ENCODE measurements at places on chromosomes 13 and 19.

- no peak overlapping the region for H3K27ac ChIP-seq
- no peaks in the 10 kb centered on the region for H3K36me3 ChIP-seq
- peaks cover 20% of the 10 kb centered on the region for H3K4me1 ChIP-seq
- DNase-seq = no peak
- H3K27me3 ChIP-seq = no peaks in the 10 kb centered on the region
Observed at GRCh38 chr13:50238922-50239321, 223.7 kb downstream of the KCNRG start.

DNA sequence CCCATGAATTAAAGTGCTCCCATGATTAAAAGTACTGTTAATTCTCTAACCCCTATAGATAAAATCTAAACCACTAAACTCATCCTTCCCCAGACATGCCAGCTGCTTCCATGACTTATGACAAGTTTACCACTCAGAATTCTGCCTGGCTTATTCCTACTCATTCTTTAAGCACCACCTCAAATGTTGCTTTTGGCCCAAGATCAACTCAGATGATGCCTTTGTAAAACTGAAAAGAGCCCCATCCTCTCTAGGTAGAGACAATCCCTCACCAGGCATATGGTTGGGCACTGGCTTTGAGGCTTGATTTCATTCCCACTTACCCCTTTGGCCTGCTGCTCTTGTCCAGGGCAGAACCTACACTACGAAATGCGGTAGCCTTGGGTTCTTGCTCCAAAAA is 250.0 kb downstream of the DNAJC15 start:
- no peak overlapping the region for H3K4me3 ChIP-seq
- H3K36me3 ChIP-seq = no peaks in the 10 kb centered on the region
- H3K27ac ChIP-seq = no peak overlapping the region
- H3K4me1 ChIP-seq = peaks cover 48% of the 10 kb centered on the region

GRCh38 chr19:57321751-57322150 is 1.5 kb downstream of the ZNF543 start:
- peaks cover 27% of the 10 kb centered on the region for H3K4me1 ChIP-seq
- no peak for DNase-seq
- peaks cover 25% of the 10 kb centered on the region for H3K36me3 ChIP-seq
- H3K27me3 ChIP-seq = peaks cover 11% of the 10 kb centered on the region
- peak overlapping the region; percentile 95 for H3K4me3 ChIP-seq

DNA sequence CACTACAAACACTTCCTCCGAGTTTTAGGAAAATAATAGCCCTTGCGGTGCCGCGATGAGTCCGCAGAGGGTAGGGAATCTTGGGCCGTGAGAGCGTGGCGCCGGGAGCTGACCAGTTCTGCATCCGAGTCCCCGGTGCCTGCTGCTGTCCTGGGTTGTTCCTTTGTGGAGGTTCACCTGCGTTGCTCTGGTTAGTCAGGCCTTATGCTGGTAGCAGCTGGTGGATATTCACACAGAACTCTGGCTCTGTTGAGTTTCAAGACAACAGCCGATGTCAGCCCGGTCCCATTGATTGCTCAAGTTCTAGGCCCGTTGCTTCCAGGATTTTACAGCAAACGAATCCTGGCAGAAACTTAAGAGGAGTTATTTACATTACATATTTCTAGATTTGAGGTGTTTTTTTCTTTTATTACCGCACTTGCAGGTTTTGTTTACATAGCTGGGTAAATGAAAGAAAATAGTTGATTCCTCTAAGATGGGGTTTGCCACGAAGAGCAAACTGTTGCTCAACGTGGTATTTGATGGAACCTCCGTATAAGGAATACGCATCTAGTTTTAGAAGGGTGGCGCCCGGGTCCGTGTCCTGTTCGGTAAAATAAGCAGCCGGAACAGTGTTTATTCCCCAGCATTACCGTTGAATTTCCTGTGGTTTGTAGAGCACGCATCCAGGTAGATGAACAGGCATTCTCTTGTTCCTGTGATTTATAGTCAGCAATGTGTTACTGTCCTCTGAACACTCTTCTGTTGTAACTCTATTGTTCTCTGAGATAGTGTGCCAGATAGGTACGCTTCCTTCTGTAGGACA is 1.3 kb downstream of the CLDN10 start:
- peaks cover 79% of the 10 kb centered on the region for H3K27me3 ChIP-seq
- H3K36me3 ChIP-seq = no peaks in the 10 kb centered on the region
- H3K27ac ChIP-seq = no peak overlapping the region
- peaks cover 6% of the 10 kb centered on the region for H3K4me1 ChIP-seq
- H3K4me3 ChIP-seq = peak overlapping the region; percentile 45

GRCh38 chr19:41554907-41555306 is 21.1 kb upstream of the CEACAM21 start:
- H3K27ac ChIP-seq = no peak overlapping the region
- H3K27me3 ChIP-seq = peaks cover 49% of the 10 kb centered on the region
- no peaks in the 10 kb centered on the region for H3K4me1 ChIP-seq
- DNase-seq = no peak

- DNase-seq = no peak
- no peaks in the 10 kb centered on the region for H3K36me3 ChIP-seq
- H3K27ac ChIP-seq = peak overlapping the region; percentile 65
- peaks cover 58% of the 10 kb centered on the region for H3K4me1 ChIP-seq
Observed at GRCh38 chr13:97124915-97125809, 97.0 kb upstream of the MBNL2 start.

GRCh38 chr19:46494146-46494940 is 1.3 kb downstream of the PNMA8B start:
- H3K4me3 ChIP-seq = no peak overlapping the region
- DNase-seq = no peak
- H3K4me1 ChIP-seq = peaks cover 5% of the 10 kb centered on the region
- H3K27ac ChIP-seq = no peak overlapping the region
- peaks cover 4% of the 10 kb centered on the region for H3K36me3 ChIP-seq
- no peaks in the 10 kb centered on the region for H3K27me3 ChIP-seq
